ENCODE measurements at places on chromosomes 12 and 14. TPM values are rescaled to one million over a fixed set of nuclear protein-coding genes. Genes with fewer than 3 reads are reported as not detected.

GRCh38 chr12:44626883-44627282 is 249.2 kb downstream of the NELL2 start:
- no peak for DNase-seq

DNA sequence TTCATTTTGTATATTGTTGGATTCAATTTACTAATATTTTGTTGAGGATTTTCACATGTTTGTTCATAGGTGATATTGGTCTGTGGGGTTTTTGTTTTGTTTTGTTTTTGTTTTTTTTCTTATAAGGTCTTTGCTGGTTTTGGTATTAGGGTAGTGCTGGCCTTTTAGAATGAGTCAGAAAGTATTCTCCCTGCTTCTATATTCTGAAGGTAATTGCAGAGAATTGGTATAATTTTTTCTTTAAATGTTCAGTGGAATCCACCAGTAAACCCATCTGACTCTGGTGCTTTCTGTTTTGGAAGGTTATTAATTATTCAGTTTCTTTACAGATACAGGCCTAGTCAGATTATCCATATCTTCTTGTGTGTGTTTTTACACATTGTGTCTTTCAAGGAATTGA is 8.9 kb downstream of the TOGARAM1 start:
- DNase-seq, result no peak

GRCh38 chr14:71267007-71267513 is 359.8 kb downstream of the PCNX1 start:
- DNase-seq, result no peak

DNA sequence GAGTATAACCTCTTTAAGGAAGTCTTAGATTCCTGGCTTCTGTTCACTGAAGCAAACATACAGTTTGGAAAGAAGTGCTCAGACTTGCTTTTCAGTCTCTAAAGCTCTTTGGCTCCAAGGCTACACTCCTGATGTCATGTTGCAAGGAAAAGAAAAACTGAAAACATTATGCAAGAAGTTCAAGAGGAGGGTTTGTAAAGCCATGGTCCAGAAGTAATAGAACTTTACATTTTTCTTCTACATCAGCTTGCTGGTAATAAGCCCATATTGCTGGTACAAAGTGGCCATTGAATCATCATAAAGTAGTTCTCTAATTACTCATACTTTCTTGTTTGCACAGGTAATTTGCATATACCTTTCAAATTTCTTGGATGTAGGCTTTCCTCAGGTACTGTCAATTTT is 83.6 kb downstream of the BBS10 start:
- no peak for DNase-seq

DNA sequence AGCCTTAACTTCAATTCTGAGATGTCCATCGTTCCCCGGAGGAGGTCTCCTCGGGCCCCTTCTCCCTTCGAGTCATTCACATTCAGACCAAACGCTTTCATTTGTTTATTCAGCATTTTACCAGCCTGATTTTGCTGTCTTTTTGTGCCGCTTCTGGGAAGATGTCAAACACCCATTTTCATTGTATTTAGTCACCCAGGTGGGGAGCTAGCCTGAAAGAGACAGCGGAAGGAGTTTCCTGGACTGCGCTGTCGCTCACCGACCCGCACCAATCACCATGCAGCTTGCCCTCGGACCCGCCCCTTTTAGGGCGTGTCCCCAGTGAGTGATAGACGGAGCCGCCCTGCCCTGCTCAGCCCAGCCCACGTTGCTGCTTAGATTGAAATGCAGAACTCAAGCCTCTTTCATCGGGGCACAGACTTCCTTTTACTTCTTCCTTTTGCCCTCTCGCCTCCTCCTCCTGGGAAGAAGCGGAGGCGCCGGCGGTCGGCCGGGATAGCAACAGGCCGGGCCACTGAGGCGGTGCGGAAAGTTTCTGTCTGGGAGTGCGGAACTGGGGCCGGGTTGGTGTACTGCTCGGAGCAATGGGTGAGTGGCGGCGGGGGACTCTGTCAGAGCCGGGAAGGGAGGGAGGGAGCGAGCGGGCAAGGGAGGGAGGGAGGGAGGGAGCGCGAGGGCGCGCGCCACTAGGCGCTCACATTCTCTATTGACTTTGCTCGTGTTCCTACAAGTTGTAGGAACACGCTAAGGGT is at the start of gene PAX9:
TSS of gene PAX9 (plus strand) at position 355 of the 752 bp plus-strand sequence. CDS start at position 585, 230 bp downstream.
- no peak for DNase-seq

LPAR5 gene
- total RNA-seq, result 3.2 TPM

RASAL1 gene
- total RNA-seq, result not detected

FAM177A1 gene
- total RNA-seq, result 86.8 TPM
